ENCODE measurements at places on chromosomes 7 and 10.

DNA sequence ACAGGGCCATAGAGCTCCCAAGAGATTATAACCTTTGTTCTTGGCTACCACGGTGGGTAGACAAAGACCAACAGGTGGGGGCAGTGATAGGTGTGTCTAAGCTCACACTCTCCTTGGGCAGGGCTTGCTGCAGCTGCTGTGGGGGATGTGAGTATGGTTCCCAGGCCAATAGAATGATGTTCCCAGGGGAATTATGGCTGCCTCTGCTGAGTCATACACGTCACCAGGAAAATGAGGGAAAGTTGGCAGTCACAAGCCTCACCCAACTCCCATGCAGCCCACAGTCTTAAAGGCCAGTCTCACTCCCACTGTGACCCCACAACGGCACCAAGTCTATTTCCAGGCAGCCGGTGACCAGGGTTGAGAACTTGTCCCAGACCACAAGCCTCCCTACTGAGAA is 453.4 kb upstream of the PODXL start:
- no peak for DNase-seq

DNA sequence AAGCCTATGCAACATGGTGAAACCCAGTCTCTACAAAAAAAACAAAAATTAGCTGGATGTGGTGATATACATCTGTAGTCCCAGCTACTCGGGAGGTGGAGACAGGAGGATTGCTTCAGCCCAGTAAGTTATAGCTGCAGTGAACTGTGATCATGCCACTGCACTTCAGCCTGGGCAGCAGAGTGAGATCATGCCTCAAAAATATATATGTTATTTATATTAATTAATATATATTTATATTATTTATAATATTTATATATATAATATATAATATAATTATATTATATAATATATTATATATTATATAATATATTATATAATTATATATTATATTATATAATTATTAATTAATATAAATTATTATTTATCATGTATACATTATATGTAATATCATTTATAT is 1158.4 kb upstream of the AUTS2 start:
- DNase-seq, result no peak

- DNase-seq, result peak; percentile 15
Measured at GRCh38 chr7:39624442-39624807, 1.1 kb downstream of the RALA start.

DNA sequence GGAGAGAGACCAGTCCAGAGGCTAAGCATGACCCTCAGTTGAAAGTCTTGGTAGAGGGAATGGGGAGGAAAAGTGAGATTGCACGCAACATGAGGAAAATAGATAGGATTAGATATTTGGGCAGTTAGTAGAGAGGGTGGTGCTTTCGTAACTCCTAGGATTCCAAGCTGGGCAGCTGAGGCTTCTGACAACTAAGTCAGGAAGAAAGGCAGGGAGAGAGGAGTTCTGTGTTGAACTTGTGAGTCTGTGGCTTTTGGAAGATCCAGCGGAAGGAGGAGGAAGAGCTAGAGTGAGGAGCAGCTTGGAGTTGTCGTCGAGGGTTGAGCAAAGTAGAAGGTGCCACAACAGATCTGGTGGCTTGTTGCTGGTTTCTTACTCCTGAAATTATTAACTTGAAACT is 21.8 kb downstream of the CUL1 start:
- no peak for DNase-seq

DNA sequence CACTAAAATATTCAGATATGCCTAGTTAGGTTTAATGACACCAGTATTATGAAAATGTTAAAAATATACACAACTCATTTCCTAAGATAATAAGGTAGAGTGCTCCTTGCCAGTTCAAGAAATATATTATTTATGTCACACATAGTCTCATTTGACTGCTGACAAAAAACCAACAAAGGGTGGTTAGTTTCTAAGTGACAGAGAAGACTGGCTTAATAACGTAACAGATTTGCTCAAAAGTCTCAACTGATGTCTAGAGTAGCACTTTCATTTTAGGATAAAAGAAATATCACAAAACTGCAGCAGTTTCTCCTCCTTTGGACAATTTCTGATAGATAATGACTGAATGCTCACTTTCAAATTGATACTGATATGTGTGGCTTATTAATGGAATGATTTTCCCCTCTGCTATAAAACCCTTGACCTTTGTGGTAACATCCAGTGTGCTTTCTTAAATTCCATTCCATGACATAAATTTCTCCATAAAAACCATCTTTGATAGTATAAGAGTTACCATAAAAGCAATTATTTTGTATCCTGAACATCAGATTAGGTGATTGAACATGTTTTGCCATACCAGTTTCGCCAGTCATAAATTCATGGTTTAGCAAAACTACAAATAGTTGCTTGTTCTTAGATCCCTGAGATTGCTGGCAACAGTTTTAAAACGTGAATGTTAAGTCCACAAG is 94.2 kb downstream of the NRBF2 start:
- no peak for DNase-seq

- no peak for DNase-seq
Measured at GRCh38 chr7:132972745-132973144, 109.1 kb downstream of the CHCHD3 start.

- DNase-seq, result no peak
Measured at GRCh38 chr7:51279391-51280023, 37.1 kb downstream of the COBL start.

DNA sequence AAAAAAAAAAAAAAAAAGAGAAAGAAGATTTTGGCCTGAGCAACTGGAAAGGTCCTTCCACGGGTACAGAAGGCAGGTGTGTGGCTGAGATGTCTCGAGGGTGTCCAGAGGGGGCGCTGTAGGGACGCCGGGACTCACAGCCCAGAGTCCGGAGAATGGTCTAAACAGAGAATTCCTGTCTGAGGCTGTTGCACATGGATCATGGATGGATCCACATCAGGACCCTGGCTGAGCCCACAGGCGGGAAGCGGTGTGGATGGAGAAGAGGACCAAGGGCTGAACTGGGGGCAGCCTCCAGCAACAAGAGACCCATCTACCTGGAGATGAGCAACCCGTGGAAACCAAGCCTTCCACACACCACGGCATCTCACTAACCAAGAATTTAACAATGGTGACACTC is 55.0 kb downstream of the PKD1L1 start:
- peak; percentile 17 for DNase-seq

All from activated CD4-positive, alpha-beta T cell treated with anti-CD3 and anti-CD28 coated beads for 48 hours (primary cell).